ENCODE measurements at places on chromosomes 12 and 14.
A peak's percentile ranks its signal among the peaks of the same experiment; 100 is the strongest.

DNA sequence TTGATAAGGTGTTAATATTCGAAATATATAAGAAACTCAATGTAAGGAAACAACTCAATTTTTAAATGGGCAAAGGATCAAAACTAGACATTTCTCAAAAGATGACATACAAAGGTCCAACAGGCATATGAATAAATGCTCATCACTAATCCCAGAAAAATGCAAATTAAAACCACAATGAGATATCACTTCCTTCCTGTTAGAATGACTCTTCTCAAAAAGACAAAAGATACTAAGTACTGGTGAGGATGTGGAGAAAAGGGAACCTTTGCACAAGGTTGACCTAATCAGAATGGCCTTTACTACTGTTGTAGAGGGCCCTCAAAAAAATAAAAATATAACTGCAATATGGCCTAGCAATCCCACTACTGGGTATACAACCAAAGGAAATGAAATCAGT is 383.4 kb downstream of the KCNH5 start:
- DNase-seq: no peak

DNA sequence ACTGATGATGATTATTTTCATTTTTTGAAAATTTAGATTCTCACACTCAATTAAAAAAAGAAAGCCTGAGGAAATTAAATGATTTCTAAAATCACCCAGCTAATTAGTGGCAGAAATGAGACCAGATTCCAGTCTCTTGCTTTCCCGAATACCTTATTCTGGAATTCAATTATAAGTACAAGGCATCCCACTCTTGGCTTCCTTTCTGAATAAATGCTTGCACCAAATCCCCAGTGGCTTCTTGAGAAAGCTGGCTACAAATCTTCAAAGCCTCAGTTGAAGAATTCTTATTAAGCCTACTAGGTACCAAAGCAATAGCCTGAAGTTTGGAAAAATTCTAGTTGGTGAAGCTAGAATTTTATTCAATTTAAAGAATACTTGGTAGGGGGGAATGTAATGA is 476.6 kb downstream of the DIO2 start:
- no peak for DNase-seq

DNA sequence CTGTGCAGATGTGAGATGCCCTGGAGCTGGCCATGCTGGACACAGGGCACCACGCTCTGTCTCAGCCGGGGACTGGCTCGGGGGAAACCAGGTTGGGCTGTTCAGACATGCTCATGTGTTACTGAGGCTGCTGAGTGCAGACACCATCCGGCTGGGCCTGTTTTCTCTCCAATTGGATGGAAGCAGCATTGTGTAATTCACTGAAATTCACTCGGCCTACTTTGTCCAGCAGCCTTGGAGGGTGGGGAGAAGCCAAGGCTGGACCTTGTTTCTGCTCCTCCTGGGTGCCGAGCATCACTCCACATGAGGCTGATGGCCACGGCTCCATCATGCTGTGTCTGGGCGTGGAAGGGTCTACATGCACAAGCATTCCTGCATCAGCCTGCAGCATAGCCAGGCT is 130.7 kb downstream of the SMOC1 start:
- no peak for DNase-seq

DNA sequence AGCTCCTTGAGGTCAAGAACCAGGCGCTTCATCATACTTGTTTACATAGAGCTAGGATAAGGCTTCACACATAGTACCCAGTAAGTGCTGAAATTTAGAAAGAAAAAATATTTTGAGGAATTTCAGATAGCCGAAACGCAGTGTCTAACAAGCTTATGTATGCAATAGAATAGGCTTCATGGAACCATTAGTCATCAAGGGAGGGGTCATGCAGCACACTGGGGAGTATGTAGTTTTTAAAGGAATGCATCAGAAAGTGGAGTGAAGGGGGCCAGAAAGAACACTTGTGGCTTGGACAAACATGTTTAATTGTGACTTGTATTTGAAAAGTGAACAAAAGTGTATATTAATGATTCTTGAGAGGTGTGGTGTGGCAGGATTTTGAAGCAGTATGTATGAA is 38.1 kb downstream of the DBX2 start:
- DNase-seq: no peak

GRCh38 chr12:130448044-130448821 is 110.5 kb downstream of the PIWIL1 start:
- DNase-seq: no peak

- DNase-seq: peak; percentile 77
These were observed 111.9 kb upstream of the CCDC175 start for GRCh38 chr14:59688224-59689170.

GRCh38 chr12:114400925-114401324 is 5.0 kb downstream of the TBX5 start:
- no peak for DNase-seq

- no peak for DNase-seq
These were observed 243.7 kb upstream of the FAR2 start for GRCh38 chr12:28905220-28905955.

DNA sequence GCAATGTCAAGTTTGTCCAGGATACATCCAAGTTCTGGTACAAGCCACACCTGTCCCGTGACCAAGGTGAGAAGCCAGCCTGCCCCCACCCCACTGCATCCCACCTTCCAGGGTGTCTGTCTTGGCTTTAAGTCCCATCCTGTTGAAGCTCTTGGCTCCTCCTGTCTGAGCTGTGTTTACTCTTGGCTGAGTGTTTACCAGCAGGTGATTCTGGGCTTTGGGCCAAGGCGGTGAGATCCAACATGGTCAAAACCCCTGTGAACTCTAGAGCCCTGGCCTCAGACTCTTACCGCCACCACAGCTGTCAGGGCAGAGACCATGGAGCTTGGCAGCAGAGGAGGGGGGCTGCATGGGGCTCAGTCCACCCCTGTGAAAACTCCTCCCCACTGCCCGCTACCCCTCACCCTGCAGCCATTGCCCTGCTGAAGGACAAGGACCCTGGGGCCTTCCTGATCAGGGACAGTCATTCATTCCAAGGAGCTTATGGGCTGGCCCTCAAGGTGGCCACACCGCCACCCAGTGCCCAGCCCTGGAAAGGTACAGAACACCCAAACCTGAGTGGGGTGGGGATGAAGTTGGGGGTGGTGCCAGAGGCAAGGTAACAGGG is 11.6 kb downstream of the TNS2 start:
- DNase-seq: peak; percentile 72

DNA sequence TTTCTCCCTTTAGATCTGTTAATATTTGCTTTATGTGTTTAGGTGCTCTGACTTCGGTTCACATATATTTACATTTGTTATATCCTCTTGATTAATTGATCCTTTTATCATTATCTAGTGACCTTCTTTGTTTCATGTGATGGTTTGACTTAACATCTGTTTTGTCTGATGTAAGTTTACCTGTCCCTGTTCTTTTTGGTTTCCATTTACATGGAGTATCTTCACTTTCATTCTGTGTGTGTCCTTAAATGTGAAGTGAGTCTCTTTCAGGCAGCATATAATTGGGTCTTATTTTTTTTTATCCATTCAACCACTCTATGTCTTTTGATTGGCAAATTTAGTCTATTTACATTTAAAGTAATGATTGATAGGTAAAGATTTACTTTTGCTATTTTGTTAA is 24.2 kb downstream of the TRMT5 start:
- DNase-seq: no peak

DNA sequence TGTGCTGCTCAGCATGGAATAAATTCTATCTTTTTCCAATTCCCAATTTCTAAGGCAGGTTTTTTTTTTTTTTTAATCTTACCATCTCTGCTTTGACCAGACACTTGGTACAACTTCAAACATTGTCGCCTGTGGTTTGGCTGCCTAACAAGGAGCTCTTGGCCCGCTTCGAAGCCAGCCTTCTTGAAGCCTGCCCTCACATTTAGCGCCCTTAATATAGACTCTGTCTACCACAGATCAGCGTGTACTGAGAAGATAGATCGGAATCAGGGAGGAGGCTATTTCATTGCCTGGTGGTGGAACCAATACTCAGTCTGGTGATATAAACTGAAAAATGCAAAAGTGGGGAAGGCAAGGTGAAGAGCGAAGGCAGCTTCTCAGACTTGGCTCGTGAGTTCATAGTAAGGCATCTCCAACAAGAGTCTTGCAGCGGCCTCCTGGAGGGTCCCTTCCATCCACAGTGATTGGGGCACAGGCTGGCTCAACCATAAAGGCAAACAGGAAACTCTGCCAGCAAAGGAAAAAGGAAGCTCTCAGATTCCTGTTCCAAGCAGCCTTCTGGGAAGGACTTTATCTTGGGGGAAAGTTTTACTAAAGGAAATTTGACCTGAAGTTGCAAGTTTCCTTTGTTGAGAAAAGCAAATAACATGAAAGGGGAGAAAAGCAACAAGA is 103.2 kb upstream of the BCL2L14 start:
- no peak for DNase-seq

DNA sequence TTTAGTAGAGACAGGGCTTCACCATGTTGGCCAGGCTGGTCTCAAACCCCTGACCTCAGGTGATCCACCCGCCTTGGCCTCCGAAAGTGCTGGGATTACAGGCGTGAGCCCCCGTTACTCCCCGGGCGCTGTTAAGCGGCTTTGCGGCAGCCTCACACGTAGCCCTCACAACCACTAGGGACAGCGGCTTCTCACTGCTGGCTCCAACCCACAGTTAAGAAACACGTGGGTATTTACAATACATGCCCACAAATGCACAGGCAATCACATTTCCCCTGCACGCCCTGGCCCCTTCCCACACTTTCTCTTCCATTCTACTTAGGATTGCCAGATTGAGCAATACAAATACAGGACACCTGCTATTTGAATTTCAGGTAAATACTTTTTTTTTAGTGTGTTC is 37.0 kb upstream of the EIF5 start:
- peak; percentile 42 for DNase-seq

DNA sequence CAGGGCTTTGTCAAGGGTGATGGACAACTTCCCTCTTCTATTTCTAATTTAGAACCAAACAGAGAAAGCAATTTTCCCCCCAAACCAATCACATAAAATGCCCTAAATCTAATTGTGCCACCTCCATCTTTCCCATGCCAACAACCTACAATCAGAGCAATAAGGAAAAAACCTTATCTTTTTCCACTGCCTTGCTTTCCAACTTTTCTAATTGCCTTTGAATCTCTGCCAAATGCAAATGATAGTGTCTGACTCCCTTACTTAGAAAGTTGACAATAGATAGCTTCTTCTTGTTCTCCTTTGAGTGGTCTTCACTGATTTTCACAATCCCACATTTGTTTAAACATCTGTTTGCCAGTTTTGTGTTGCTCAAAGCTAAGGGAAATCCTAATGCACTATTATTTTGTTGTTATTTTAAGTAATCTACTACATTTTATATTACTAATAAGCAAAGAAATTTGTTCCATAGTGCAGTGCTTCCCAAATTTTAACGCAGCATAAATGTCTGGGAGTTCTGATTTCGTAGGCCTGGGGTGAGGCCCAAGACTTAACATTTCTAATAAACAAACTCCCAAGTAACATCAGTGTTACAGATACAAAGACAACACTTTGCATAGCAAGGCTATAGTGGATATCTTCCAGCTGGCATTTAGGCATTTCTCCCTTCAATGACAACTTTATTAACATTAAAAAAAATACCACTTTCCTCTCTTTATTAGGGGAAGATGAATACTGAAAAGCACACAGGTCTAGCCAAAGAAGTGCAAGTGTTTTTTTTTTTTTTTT is 696.3 kb upstream of the USP15 start:
- no peak for DNase-seq

- no peak for DNase-seq
These were observed 1.1 kb downstream of the NAP1L1 start for GRCh38 chr12:76083246-76083903.

DNA sequence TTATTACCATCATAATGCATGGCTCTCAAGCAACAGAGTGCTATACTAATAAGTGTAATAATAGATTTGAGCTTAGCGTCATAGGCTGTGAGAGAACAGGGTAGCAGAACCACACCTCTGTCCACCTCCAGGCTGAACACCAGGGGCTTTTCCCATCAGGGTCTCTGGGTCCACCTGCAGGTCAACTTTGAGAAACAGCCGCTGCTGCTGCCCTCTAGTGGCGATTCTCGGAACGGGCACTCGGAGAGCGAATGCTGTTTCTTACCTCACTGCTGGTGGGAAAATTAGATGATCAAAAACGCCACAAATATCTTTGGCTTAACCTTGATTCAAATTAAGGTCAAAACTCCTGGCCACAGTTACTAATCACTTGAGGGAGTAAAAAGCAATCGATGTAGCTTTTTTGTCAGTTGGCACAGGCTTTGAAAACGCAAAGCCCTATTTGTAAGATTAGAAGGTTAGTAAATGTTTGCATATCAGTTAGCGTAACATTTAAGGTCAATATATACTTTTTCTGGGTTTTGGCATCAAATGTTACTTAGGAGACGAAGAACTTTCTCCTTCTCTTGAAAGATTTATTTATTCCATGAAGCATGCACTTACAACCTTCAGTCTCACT is 127.9 kb upstream of the TMEM132D start:
- peak; percentile 41 for DNase-seq

- DNase-seq: peak; percentile 1
These were observed 53.7 kb downstream of the B4GALNT3 start for GRCh38 chr12:513446-513845.

DNA sequence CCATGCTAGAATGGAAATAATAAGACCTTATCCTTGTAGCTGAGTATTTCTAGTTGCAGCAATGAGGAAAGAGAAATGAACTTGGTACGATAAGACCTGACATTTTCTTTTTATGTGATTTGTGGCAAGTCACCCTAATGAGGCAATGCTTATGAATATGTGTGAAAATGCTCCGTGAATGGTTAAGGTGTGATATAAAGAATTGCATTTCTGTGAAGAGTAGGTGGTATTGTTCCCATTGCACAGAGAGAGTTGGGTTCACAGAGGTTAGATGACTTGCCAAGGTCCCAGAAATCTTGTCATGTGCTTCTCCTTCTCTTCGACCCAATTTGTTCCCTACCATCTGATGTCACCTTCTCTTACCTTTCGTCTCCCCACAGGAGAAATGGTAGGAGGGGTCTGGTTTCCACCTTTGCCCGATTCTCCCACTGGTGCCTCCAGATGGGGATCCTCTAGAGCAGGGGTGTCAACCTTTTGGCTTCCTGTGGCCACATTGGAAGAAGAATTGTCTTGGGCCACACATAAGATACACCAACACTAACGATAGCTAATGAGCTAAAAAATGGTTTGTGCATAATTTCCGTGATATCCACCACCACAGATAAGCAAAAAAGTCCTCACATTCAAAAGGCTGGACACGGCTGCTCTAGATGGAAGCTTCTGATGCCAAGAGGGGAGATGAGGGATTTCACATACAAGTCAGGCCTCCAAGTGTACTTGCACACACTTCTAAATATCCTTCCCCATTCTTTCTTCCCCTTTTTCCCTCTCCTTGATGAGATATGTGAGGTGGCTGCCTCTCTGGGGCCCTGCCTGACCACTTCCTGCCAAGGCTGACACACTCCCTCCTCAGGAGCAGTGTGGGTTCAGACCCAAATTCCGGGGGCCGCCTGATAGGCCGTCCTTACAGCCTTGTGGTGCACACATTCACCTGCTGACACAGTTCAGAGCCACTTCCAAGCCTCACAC is 96.1 kb downstream of the PLXNC1 start:
- no peak for DNase-seq
